Right ventricle myocardium superior (tissue), 1 donor: ENCODE measurements at places on chromosomes 7 and 10. TPM values are rescaled to one million over a fixed set of nuclear protein-coding genes. Genes with fewer than 3 reads are reported as not detected.

The STRA8 gene
- not detected for total RNA-seq

The OR2A12 gene
- not detected for total RNA-seq

The ZDHHC4 gene
- total RNA-seq: 40.8 TPM

- DNase-seq: no peak
Observed at GRCh38 chr7:124801330-124801895, 35.8 kb upstream of the GPR37 start.

DNA sequence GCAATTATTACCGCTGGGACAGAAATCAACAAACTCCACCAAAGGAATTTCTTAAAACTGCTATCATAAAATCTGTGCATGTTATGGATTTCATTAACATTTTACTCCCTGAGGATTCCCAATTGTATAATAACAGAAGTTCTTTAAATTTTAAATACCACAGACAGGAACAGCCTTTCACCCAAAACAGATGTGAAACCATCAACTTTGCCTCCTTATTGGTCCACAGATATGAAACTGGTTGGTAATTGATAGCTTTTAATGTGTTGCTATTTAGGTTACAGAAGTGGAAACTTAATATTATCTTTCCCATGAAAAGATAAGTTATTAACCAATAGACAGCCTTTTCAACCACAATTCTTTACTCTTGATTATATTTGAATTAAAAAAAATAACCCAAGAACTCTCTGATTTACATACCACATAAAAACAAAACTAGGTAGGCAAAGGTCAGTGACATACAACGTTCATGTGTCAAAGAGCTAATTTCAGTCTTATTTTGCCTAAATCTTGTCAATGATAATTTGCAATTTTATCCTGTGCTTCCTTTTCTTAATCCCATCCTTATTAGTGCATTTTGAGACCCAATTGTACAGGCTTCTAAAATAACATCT, 90.0 kb downstream of the NRP1 start:
- DNase-seq: no peak
